ENCODE measurements at places on chromosomes 6 and 20.

DNA sequence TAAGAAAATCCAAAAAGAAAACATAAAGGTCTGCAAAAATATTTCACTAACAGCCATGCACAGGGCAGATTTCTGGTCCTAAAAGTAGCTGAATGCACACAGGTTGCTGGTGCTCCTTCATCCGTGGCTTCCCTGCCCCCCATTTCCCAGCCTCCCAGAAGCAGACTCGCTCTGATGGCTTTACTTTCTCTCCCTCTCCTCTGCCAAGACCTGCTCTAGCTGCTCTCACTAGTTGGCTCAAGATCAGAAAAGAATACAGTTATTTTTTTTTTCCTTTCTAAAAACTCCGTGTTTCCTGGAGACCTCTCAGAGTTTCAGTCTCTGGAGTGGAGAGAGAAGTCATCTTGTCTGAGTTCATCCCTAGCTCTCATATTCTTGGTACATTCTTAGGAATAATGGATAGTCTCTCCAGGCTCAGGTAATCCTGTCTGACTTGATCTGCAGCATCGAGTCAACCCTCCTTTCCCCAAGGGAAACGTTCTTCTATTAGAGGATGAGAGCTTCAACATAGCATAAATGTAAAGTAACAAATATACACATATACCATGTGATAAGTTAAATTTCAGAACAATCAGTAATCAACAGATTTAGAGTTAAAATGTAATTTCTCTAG is 214.2 kb downstream of the TBC1D7 start:
- no peak for DNase-seq

- DNase-seq: no peak
These were observed 19.4 kb downstream of the RAMACL start for GRCh38 chr6:166567107-166567506.

DNA sequence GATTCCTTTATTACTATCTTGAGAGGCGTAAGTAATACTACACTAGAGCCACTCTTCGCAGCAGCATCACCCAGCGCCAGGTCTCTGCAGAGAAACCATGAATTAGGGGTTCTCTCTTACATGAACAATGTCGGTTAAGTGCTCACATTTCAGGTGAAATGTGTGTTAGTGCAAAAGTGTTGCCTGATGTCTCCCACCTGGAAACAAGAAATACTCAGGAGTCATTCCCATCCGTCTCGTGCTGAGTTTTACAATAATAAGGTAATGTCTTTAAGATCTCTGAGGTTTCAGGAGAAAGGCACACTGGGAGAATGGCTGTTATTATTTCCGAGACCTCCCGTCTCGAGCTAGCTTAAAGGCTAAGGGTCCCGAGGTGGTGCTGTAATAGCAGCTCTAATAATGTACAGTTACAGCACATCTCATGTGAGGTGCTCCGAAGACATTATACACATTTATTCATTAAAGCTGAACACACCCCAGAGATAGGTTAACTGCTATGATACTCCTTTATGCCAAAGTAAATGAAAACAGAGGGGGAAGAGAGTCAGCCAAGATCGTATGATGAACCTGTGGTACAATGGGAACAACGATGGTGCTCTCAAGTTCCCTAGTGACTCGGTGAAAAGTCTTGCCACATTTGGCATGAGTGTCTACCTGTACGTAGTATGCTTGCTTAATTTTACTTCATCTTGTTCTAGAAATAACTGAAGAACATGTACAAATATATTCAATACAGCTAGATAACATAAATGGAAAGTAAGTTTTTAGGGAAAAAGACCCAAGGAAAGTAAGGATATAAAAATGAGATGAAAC is 458.3 kb upstream of the CITED2 start:
- no peak for DNase-seq

GRCh38 chr6:135883045-135883444 is 31.5 kb downstream of the PDE7B start:
- no peak for DNase-seq

DNA sequence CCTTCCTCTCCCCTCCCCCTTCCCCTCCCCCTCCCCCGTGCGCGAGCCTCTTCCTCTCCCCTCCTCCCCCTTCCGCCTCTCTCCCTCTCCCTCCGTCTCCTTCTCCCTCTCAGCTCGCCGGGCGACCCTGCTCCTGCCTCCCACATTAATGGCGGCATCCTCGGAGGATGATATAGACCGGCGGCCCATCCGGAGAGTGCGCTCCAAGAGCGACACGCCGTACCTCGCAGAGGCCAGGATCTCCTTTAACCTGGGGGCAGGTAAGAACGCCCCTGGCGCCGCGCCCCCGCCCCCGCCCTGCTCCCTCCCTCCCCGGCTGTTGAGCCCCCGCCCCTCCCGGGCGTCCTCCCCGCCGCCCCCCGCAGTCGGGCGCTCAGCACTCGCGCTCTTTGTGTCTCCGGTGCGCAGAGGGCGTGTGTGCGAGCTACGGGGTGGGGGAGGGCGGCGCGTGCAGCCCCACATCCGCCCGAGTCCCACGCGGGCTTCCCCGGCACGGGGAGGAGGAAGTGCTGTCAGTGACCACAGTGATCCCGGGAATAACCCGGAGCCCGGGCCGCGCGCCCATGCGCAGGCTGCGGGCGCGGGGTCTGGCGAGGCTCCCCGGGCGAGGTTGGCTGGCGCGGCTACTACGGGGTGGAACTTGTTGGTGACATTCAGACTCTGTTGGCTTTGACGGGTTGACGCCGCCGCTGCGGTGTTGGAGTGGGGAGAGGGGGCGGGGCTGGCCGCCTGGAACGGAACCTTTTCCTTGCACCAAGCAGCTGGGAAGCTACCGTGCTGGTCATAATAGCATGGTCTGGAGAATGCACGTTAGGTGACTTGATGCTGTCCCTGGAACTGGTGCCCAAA is 33.2 kb downstream of the PHACTR1 start:
- no peak for DNase-seq

DNA sequence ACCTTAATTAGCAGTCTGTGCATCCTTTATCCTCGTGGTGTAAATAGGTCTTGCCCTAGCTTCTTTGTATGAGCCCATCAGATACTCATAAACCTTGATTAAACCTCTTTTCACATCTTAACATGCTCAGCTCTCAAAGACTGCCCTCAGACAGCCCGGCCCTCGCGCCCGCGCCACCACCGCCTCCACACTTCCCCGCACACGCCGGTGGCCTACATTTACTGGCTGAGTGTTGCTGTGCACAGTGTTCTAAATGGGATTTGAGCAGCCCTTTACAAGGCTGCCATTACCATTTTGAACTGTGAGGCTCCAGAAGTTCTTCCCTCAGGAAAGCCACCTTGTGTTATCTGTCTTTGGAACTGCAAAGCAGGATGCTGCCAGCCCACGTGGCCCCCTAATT is 63.0 kb upstream of the INSM1 start:
- no peak for DNase-seq

- no peak for DNase-seq
These were observed 1034.9 kb downstream of the EYS start for GRCh38 chr6:64672131-64672530.

DNA sequence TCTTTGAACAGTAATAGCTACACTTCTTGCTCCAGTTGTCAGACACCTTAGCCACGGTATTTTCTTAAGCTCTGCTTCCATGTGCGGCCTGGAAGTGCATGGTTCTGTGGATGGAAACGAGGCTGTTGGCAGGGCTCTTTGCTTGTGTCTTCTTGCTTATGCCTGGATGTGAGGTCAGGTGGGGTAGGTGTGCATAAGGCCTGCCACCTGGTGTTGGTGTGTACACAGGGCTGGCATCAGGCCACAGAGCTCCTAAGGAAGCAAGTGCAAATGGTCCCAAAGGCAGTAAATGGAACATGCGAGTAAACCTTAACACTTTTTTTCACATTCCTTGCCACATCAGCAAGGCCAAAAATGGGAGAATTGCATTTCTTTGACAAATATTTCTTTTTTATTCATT is 158.1 kb upstream of the GMDS start:
- no peak for DNase-seq

GRCh38 chr6:70136996-70137395 is 165.9 kb downstream of the COL9A1 start:
- no peak for DNase-seq

DNA sequence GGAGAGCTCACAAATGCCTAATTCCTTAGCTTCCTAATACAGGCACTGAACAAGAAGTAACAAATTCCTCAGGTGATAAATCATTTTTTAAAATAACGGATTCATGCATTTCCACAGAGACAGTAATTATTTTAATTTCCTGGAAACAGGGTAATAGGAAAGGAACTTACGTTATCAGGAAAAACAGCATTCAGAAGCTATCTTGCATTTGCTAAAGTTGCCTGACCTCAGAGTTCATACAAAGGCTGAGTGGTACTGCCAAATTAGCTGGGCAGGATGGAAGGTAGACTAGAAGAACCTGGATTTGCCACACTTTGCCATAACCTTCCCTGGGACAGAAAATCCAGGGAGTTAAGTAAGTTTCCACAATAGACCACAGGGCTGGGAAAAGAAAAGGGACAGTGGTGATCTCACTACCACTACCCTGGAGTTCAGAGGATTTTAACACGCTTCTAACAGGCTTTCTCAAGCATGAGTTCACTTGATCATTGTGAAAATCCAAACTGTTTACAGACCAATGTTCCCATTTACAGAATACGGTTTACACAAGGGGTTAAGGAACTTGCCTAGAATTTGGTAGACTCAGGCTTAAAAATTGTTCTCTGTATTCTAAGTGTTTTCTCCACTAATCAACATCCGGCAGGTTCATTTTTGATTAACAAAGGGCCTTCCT is 57.0 kb downstream of the KIF13A start:
- no peak for DNase-seq

- DNase-seq: peak; percentile 79
These were observed at the start of gene RSPH9 for GRCh38 chr6:43644940-43645612. Gene RSPH9, plus strand, starts transcription at chr6:43645036. Its CDS starts 63 bp downstream, at chr6:43645099.

DNA sequence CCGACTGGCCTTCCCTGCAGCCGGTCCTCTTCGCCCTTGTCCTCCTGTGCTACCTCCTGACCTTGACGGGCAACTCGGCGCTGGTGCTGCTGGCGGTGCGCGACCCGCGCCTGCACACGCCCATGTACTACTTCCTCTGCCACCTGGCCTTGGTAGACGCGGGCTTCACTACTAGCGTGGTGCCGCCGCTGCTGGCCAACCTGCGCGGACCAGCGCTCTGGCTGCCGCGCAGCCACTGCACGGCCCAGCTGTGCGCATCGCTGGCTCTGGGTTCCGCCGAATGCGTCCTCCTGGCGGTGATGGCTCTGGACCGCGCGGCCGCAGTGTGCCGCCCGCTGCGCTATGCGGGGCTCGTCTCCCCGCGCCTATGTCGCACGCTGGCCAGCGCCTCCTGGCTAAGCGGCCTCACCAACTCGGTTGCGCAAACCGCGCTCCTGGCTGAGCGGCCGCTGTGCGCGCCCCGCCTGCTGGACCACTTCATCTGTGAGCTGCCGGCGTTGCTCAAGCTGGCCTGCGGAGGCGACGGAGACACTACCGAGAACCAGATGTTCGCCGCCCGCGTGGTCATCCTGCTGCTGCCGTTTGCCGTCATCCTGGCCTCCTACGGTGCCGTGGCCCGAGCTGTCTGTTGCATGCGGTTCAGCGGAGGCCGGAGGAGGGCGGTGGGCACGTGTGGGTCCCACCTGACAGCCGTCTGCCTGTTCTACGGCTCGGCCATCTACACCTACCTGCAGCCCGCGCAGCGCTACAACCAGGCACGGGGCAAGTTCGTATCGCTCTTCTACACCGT is 6.1 kb downstream of the UBD start:
- DNase-seq: peak; percentile 36

- no peak for DNase-seq
These were observed 26.5 kb downstream of the CST9L start for GRCh38 chr20:23541776-23542175.

GRCh38 chr6:140636908-140637402 is 1262.5 kb upstream of the CITED2 start:
- DNase-seq: no peak

DNA sequence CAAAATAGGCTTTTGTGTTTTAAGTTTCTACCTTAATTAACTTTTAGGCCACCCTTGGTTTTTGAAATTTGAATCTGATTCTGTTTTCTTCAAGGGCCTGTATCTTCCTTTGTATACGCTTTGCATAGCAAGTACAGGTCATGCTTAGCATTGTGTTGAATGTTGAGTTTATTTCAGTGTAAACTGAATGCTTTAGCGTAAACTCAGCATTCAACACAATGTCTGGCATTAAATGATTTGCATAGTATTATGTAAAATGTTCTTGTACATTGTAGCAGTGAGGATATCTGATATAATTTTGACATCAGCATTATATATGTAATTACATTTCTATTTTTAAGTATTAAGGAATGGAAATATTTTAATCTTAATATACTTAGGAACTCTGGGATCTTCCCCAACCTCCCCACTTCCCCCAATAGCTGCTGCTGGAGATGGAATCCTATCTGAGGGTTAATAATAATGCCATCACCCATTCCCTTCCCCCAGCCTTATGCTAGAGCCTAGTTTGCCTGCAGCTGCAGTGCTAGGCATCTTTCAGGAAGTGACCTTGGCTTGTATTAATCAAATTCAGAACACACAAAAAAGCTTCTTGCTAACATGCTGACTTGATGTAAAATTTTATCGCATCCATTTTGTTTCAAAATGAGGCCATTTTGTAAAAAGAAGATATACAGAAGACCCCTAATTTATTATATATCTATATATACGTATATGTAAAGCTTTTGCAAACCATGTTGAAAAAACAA is 73.1 kb downstream of the NCOA3 start:
- DNase-seq: no peak

DNA sequence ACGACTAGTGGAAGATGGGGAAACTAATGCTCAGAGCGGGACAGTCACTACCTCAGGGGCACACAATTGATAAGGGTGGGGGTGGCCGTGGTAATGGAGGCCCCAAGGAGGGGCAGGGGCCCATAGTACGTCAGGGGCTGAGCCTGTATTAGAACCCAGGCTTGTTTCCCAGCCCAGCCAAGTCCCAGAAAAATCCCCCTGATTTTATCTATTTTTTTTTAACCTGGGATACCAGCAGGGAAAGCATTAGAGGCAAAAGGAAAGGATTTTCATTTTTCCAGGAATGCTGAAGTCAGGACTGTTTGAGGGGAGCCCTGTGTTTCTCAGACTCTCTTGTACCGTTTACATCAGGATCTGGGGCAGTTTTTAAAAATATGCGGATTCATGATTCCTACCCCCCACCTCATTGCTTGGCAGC is 382 bp downstream of the MYH7B start:
- no peak for DNase-seq

DNA sequence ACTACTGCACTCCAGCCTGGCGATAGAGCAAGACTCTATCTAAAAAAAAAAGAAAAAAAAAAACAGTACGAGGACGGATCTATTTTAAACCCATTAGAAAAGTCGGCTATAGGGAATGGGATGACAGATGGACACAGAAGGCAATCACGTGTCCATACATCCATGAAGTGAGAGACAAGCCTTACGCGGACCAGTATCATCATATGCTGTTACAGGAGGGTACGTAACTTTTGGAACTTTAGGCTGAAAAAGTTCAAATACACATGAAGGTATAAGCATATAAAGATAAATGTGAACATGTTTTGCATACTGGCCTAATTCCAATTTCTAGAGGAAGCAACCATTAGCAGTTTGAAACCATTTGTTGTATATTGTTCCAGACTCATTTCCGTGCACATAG is 109.8 kb upstream of the EXOC2 start:
- DNase-seq: no peak

Data from activated naive CD4-positive, alpha-beta T cell treated with anti-CD3 and anti-CD28 coated beads, Interleukin-2, amount 10 ng/mL, durations not matched to agents 7 days and 5 days (primary cell).